ENCODE measurements at places on chromosomes 11 and 22.

DNA sequence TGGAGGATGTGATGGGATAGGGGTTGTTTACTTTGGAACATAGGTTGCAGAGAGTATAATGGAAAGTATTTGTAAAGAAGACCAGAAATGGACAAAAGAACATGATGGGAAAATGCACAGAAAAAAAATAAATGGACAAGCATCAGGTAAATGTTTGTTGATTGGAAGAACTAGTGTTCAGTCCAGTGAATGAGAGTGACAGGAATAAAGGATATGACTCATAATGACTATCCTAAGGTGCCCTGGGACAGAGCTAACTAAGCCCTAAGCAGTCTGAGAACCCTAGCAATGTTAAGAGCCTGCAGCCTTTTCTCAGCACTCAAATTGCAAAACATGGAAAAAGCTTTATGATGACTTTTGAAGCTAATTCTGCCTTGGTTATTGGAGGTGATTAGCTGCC is 732.8 kb upstream of the ANO5 start:
- DNase-seq = no peak

DNA sequence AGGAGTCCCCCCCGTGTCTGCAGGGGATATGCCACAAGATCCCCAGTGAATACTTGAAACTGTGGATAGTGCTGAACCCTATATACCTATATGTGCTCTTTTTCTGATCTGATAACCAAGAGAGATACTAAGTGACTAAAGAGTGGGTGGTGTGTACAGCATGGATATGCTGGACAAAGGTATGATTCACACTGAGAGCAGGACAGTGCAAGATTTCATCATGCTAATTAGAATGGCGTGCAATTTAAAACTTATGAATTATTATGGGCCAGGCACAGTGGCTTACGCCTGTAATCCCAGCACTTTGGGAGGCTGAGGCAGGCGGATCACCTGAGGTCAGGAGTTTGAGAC is 90.2 kb upstream of the ALKBH3 start:
- no peak for DNase-seq

DNA sequence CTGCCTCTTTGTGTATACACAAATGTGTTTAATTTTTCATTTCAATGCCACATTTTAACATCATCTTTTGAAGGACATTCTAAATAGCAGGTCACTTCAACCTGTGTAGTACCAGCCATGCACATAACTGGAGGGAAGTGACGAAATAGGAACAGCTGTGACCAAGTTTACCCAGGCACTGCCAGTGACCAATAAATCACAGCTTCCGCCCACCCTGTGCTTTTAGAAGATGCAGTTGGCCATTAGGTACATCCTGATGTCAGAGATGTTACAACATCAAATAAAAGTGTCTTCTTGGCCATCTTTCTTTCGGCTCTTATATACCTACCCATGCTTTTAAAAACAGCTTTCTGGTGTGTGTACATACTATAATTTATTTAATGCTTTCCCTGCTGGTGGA is 7.8 kb downstream of the LDLRAD3 start:
- DNase-seq = no peak

DNA sequence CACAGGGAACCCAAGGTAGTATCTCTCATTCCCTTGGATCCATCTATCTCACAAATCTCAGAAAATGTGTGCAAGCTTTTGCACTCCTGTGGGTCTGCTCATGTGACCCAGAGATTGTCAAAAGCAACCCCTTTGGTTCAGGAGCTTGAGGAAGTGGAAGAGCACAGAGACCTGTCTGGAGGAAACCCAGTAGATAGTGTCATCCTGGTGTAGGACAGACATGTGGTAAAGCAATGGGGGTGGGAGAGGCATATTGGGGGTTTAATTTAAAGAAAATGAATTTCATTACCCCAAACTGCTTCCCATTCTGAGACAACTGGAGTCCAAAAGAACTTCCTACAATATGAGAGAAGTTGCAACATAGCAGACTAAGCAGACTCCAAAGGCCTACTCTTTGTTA is 5.8 kb upstream of the MS4A14 start:
- DNase-seq = no peak

- DNase-seq = peak; percentile 61
These were observed 550.9 kb upstream of the CCDC90B start for GRCh38 chr11:83836883-83837654.

DNA sequence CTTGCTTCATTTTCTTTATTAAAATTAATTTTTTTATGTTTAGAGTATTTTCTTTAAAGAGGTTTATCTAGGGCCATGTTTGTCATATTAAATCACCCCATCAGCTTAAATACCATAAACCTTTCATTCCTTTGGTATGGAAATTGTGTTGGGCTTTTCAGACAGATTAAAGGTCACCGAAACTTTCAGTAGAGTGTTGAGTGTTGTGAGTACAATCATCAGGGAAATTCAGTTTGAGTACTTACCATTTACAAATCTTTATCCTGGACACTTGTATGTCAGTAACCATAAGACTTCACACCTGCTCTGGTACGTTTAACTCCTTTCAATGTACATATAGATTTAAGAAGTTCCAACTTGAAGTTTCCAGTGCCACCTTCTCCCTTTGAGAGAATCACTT is 12.0 kb downstream of the PRMT3 start:
- no peak for DNase-seq

DNA sequence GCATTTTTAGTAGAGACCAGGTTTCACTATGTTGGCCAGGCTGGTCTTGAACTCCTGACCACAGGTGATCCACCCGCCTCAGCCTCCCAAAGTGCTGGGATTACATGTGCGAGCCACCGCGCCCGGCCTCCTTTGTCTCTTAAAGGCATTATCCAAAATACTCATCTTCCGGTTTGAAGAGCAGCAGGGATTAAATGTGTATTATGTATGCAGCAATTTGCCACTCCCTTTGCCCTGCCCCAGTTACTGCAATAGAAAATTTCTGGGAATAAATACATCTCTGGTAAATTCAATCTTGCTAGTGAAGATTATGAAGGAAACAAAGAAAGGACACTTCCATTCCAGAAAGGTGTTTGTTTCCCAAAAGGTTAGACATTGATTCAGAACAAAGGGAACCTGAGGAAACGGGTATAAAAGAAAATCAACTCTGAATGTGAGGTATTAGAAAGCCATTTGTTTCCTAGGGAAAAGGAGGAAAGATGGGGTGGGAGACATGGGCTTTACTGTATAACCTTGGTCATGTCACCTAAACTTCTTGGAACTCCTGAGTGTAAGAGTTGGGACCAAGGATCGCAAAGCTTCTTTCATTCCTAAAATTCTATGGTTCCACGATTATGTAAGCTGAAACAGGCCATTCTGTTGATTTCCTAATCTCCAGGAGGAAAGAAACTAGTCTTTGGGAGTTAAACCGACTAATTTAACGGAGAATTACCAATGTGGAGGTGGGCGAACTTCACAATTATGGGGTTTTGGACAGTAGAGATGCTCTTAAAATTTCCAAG is 959 bp upstream of the HIPK3 start:
- no peak for DNase-seq

- no peak for DNase-seq
These were observed 56.6 kb downstream of the CCDC81 start for GRCh38 chr11:86431258-86431657.

DNA sequence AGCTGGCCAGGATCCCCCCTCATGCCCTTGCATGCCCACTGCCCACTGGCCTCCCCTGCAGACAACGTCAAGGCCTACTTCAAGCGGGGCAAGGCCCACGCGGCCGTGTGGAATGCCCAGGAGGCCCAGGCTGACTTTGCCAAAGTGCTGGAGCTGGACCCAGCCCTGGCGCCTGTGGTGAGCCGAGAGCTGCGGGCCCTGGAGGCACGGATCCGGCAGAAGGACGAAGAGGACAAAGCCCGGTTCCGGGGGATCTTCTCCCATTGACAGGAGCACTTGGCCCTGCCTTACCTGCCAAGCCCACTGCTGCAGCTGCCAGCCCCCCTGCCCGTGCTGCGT is 7.9 kb downstream of the AIP start:
- DNase-seq = no peak

DNA sequence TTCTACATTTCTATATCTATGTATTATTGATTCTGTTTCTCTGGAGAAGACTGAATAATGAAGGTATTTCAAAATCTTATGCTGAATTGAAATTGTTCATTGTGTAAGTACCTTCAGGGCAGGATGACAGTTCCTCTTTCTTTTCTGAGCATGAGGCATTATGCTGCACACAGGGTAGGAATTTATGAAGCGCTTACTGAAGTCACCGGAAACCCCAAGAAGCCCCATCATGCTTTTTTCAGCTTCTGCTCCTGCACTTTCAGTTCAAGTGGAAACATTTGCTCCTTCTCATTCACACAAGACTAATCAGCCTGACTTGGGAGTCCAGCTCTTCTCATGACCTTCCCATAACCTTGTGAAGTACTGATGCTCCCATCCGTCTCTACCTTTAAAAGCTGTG is 314.7 kb upstream of the SORL1-AS1 start:
- DNase-seq = no peak

DNA sequence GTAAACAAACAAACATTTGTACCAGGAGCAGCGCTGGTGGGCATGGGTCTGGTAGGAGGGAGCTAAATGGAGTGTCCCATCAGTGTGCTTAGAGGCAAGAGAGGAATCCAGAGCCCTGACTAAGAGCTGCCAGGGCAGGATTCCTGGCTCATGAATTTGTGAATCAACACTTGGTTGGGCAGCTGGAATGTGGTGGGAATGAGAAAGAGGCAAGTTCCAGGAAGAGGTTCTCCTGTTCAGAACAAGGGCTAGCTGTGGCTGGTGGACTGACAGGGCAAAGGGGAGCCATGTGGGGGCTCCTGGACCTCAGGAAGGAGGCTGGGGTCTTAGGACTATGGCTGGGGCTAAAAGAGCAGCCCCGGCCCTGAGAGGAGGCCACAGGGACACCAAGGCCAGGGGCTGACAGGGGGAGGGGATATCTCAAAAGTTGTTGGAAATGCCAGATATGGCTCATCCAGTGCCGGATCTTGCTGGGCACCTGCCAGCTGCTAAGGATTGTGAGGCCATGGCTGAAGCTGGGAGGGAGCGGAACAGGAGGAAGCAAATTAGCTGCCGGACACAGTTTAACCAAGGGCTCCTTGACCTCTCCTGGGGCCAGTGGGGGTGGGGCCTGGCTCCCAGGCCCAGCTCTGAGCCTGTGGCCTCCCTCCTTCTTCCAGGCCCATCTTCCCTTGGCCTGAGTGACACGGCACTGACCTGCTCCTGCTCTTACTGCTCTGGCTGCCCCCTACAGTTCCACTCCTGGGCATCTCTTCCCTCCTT is 14.6 kb upstream of the P2RY6 start:
- no peak for DNase-seq

GRCh38 chr11:34145073-34145472 is 39.6 kb downstream of the NAT10 start:
- DNase-seq = no peak

DNA sequence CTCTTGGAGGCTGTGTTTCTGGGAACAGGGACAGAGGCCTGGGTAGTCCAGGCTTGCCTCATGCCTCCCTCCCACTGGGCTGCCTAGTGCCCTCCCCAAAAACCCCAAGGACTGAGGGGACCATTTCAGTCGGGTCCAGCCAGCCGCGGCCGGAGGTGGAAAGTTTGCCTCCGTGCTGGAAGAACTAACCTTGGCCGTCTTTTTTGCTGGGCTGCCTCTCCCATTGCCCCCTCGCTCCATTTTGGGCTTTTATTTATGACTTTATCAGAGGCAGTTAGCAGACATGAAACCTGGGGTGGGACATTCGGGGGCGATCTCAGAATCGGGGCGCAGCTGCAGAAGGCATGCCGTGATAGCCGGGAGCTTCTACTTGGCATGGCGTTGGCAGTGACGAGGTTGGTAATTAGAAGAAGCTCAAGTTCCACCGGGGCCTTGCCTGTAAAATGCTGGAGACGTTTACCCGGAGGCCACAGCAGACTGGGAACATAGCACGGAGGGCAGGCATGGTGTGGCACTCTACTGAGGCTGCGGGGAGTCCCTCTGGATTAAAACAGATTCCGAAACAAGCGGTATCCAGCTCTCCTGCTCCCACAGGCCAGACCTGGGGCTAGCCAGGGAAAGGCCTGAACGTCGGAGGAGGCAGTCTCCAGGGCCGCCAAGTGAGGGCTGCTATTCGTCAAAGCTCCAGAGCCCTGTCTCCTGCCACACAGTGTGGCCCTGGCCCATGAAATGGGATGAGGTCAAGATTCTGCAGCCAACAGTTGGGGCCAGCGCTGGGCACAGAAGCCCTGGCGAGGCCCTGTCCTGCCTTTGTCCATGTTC is 76.4 kb upstream of the PPARA start:
- DNase-seq = peak; percentile 54

- DNase-seq = peak; percentile 5
These were observed 1.5 kb downstream of the RPS6KA4 start for GRCh38 chr11:64360448-64360921.

DNA sequence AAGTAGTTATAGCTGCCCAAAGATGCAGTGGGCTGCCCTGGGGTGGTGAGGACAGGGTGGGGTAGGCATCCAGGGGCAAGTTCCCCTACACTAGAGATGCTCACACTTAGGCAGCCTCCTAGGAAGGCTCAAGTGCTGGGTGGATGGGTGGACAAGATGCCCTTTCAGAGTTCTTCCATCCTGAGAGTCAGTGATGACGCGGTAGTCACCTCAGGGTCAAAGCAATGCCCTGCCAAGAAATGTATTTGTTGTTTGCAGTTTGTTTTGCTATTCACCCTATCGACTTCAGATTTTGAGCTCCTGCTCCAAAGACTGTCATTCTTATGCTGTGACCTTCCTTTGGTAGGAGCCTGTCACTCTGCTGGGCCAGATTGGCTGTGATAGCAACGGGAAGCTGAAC is 18.9 kb downstream of the POLA2 start:
- no peak for DNase-seq

DNA sequence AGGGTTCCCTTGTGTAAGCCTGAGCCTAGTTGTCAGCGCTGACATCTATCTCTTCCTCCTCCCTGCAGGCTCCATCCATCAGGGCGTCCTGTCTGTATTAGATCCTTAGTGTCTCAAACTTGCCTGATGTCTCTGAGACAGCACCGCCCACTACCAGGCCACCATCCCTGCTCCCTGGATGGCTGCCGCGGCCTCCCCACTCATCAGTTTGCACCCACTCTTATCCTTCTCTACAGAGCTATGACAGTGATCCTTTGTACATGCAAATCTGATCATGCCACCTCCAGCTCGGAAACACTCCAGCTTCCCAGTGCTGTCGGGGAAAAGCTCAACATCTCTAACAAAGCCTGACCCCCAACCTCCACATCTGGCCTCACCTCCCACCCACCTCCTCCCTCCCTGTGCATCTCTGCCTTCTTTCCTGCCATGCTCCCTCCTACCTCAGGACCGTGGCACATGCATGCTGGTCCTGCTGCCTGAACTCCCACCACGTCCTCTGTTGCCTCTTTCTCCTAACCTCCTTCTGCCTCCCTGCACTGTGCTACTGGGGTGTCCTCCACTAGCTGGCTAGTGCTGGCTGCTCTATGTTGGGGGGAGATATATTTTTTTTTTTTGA is 61.6 kb upstream of the EIF3D start:
- DNase-seq = no peak

- DNase-seq = no peak
These were observed 34.1 kb downstream of the LIF start for GRCh38 chr22:30212363-30212995.

All from NCI-H1105 treated with DMSO at 0.1 percent for 48 hours (cell line).